ENCODE measurements at places on chromosomes 6 and 20. TPM values are rescaled to one million over a fixed set of nuclear protein-coding genes. Genes with fewer than 3 reads are reported as not detected.

DNA sequence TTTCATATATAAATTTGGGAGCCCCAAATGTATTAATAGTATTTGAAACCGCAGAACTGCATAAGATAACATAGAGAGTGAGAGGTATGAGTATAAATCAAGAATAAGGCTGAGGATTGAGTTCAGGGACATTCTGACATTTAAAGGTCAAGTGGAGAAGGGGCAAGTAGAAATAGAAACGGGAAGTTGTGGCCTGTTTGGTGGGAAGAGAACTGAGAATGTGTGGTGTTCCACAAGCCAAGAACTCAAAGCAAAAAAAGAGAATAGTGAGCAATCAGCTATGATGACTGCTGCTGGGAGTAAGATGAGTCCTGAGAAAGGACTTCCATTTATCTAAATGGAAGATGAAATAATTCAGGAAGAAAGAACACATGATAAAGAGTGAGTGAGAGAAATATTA lies 418.4 kb downstream of the CD109 start:
- DNase-seq: no peak

GRCh38 chr6:10413850-10414738 lies 780 bp downstream of the TFAP2A start:
- no peak for DNase-seq

GSTA2 gene
- total RNA-seq: not detected

DNA sequence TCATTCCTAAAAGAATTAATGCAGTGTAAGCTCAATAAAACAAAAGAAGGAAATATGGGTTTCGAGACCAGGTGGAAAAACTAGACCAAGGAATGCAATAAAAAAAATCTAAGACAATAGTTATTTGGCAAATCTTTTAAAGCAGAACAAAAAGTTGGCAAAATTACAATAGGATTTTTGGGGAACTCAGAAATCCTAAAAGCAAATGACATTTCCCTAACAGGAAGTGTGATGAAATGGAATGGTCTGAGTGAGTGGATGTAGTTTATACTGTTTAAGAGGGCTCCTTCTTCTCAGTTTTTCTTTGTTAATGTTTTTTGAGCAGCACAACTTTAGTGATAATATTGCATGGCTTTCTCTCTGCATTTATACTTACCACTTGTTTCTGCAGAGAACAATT lies 190.0 kb downstream of the PLCB4 start:
- DNase-seq: no peak

GRCh38 chr20:45523821-45524220 lies 8.4 kb upstream of the SPINT3 start:
- DNase-seq: no peak
